ENCODE measurements at places on chromosomes 11 and 22. TPM values are rescaled to one million over a fixed set of nuclear protein-coding genes. Genes with fewer than 3 reads are reported as not detected.

The CARD16 gene
- 10.0 TPM for total RNA-seq

The APOL3 gene
- total RNA-seq: 11.4 TPM

The UBQLNL gene
- total RNA-seq: 0.05 TPM

The IL17REL gene
- not detected for total RNA-seq

The PHOX2A gene
- total RNA-seq: not detected

DNA sequence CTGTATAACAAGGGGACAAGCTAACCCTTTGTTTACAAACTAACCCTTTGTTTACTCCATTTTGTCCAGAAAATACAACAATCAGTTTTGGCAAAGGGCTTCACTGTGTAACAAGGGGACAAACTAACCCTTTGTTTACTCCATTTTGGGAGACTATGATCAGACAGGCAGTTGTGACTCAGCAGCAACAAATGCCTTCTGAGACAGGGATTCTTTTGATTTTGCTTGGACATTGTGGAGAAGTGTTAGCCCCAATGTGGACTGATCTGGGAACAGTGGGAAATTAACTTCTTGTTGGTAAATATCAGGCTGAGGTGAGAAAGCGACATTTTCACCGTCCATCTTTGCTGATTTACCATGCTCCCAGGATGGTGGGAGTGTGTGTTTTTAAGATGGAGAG is 983 bp downstream of the EHF start:
- no peak for DNase-seq
- no peak overlapping the region for H3K4me3 ChIP-seq
- H3K27me3 ChIP-seq: peaks cover 3% of the 10 kb centered on the region
- H3K27ac ChIP-seq: no peak overlapping the region

DNA sequence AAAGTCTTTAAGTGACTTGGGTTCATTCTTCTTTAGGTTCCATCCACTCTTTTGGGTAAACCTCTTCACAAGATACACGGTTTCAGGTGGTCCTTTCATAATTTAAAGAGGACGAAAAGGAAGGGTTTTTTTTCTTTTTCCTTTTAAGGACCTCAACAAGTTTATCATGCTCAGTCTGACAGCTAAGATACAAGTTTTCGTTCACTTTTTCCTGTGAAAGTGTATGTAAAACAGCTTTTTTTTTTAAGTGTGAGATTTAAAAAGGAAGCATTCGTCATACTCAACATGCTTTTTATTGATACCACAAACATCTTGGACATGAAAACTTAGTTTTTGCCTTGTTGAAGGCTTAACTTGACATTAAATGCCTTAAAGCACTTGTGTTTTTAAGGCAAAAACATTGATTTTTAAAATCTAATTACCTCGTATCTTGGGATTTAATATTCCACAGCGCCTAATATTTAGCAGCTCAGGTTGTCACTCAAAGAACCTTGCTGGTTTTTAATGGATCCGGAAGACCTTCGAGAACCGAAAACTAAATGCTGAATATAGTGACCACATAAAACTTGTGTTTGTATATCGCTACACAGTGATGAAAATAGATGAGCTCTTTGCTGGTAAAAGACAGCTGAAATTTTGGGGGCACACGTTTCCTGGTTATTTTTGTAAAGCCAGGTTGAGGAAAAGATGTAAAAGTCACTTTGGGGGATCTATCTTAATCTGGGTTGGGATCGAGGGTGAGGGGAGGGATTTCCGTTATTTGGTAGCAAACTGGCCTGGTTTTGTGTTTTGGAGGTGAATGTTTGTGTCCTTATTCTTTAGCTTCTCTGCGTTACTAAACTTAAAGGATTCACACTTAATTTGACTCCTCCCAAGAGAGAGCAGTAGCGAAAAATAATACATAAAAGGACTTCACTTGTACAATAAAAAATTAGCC is 2.3 kb downstream of the PCF11 start:
- peaks cover 9% of the 10 kb centered on the region for H3K4me1 ChIP-seq
- no peaks in the 10 kb centered on the region for H3K27me3 ChIP-seq
- DNase-seq: no peak
- H3K27ac ChIP-seq: peak overlapping the region; percentile 32
- H3K36me3 ChIP-seq: no peaks in the 10 kb centered on the region
- H3K4me3 ChIP-seq: peak overlapping the region; percentile 95

DNA sequence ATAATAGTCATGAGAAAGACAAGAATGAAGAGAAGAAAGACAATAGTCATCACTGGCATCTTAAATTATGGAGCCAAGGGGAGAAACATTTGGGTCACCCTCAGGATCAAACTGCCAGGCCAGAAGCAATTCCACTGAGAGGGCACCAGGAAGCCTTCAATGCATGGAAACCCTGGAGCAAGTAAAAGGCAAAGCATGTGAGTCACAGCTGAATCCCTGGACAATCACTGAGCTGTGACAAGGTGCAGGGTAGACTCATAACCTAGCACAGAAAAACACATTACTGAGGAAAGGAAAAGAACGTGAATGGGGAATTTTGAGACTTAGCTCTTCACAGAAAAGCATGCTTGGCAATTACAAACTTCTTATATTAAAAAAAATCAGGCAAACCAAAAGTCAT is 1.6 kb downstream of the KCNJ1 start:
- no peaks in the 10 kb centered on the region for H3K27me3 ChIP-seq
- H3K4me1 ChIP-seq: no peaks in the 10 kb centered on the region
- H3K27ac ChIP-seq: no peak overlapping the region
- no peaks in the 10 kb centered on the region for H3K36me3 ChIP-seq

DNA sequence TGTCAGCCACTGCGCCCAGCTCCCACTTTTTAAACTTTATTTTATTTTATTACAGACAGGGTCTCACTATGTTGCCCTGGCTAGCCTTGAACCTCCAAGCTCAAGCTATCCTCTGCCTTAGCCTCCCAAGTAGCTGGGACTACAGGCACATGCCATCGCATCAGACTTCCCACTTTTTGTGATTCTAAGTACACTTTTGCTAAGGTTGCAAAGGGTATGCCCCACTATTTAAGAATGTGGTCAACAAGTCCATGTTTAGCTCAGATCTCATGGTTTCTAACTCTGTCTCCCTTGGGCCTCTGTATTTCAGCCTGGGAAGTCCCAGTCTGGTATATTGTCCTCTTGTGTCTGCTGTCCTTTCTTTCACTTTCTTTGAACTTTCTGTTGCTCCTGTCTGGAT is 35.3 kb downstream of the EXPH5 start:
- no peaks in the 10 kb centered on the region for H3K27me3 ChIP-seq
- H3K4me1 ChIP-seq: peaks cover 15% of the 10 kb centered on the region
- DNase-seq: no peak
- no peaks in the 10 kb centered on the region for H3K36me3 ChIP-seq
- no peak overlapping the region for H3K4me3 ChIP-seq

DNA sequence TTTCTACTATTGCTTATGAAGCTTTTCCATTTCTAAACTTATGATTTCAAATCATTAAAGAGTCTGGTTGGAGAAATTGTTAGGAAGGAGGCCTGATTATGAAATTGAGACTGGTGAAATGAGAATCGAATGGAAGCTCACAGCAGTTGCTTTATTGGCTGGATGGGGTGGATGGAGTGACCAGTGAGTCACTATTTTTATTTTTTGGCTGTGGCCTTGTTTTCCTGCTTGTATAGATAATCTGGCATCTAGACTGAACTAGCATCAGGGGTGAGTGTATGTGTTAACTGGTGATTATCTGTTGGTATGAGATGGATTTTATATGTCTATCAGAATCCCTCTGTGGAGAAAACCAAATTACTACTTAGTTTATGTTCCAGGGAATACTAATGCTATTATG is 36.2 kb downstream of the UVRAG start:
- H3K27ac ChIP-seq: no peak overlapping the region
- no peaks in the 10 kb centered on the region for H3K4me1 ChIP-seq
- H3K27me3 ChIP-seq: no peaks in the 10 kb centered on the region
- no peak for DNase-seq

DNA sequence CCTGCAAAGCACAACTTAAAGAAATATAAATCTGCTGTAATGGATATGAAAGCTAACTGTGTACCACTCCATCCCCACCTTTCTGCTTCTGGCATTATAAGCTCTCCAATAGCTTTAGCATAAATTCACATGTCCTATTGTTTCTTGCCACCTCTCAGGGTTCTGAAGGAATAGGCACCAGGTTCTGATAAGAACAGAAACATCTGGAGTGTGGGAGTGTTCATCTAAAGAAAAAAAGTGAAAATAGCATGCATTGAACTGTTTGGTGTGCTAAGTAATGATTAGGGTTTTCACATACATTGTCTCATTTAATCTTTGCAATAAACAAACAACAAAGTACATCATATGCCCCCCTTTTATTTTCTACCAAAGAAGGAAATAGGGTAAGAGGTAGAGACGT is 72.3 kb downstream of the FAM76B start:
- DNase-seq: no peak
- H3K4me1 ChIP-seq: no peaks in the 10 kb centered on the region
- H3K4me3 ChIP-seq: no peak overlapping the region
- no peaks in the 10 kb centered on the region for H3K27me3 ChIP-seq

GRCh38 chr22:43317239-43317638 is 25.9 kb downstream of the SCUBE1 start:
- no peaks in the 10 kb centered on the region for H3K36me3 ChIP-seq
- no peak overlapping the region for H3K27ac ChIP-seq
- H3K4me1 ChIP-seq: no peaks in the 10 kb centered on the region
- DNase-seq: no peak
- H3K4me3 ChIP-seq: no peak overlapping the region

- H3K27me3 ChIP-seq: no peaks in the 10 kb centered on the region
- no peak for DNase-seq
- H3K4me1 ChIP-seq: no peaks in the 10 kb centered on the region
- H3K27ac ChIP-seq: no peak overlapping the region
- no peaks in the 10 kb centered on the region for H3K36me3 ChIP-seq
- H3K4me3 ChIP-seq: no peak overlapping the region
Measured at GRCh38 chr11:126489836-126490660, 134.6 kb downstream of the ST3GAL4 start.

DNA sequence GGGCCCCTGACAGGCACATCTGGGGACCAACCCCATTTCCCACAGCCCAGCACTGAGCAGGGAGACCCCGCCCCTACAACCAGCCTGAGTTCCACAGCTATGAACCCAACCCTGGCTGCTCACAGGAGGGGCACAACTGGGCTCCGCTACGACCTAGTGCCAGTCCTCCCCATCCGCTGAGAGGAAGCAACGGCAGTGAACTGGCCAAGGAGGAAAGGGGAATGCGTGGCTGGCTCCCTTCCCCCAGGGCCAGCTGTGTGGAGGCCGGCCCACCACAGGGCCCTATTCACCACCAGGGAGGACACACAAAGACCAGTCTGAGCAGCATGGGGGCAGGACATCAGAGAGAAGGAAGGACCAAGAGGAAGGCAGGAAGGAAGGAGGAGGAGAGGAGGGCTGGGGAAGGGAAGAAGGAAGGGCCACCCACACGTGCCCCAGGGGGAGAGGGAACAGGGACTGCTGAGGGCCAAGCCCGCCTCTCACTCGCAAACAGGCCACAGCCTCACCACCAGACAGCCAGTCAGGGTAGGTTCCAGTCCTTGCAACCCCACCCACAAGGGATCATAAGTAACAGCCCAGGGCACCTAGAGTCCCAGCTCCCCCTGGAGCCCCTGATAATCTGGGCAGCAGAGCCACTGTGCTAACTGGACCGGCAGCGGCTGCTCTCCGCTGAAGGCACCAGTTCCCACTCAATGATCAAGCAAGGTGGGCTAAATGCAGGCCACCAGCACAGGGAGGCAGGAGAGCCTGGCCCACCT is 8.5 kb upstream of the GAL3ST1 start:
- no peak for DNase-seq
- H3K27me3 ChIP-seq: no peaks in the 10 kb centered on the region
- no peaks in the 10 kb centered on the region for H3K4me1 ChIP-seq
- H3K27ac ChIP-seq: no peak overlapping the region

DNA sequence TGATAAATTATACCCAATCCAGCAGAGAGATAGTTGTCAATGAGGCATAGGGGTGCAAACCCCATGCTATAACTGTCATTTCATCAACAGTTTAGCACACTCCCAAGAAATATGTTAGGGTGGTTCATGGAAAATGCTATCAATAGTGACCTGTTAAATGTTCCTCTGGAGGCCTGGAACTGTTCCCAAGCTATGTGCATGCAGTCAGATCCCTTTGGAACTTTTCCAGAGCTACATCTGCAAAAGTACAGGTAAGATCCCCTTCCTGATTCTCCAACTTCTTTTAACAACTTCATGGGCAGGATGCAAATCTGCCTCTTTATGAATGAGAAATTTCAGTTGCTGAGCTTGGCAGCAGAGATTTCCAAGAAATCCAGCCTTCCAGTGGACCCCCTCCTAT is 27.2 kb downstream of the ABTB2 start:
- no peaks in the 10 kb centered on the region for H3K27me3 ChIP-seq
- no peaks in the 10 kb centered on the region for H3K36me3 ChIP-seq
- no peak overlapping the region for H3K4me3 ChIP-seq
- peaks cover 5% of the 10 kb centered on the region for H3K4me1 ChIP-seq
- no peak for DNase-seq
